ENCODE measurements at places on chromosomes 3 and 15.

DNA sequence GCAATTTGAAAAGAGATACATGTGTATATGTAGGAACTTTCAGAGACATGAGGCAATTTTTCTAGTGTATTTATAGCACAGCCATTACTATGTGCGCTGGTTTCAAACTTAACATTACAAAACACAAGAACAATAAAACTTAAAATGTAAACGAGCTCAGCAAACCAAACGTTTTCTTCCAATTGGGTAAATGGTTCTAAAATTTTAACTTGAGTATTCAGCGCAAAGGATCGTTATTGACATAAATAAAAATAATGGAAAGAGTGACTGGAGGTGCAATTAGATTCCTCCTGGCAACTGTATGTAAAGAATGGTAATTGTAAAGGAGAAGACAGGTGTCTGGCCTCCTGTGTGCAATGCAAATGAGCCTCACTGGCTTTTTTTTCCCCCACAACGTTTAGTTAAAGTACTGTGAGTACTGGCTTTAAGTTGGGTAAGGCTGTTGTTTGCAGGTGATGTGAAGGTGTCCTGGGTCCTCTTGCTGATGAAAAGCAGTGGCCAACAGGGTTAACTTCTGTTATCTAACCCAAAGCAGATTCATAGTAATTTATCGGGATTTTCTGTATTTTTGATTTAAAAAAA lies 14.1 kb upstream of the GADL1 start:
- no peak for DNase-seq

DNA sequence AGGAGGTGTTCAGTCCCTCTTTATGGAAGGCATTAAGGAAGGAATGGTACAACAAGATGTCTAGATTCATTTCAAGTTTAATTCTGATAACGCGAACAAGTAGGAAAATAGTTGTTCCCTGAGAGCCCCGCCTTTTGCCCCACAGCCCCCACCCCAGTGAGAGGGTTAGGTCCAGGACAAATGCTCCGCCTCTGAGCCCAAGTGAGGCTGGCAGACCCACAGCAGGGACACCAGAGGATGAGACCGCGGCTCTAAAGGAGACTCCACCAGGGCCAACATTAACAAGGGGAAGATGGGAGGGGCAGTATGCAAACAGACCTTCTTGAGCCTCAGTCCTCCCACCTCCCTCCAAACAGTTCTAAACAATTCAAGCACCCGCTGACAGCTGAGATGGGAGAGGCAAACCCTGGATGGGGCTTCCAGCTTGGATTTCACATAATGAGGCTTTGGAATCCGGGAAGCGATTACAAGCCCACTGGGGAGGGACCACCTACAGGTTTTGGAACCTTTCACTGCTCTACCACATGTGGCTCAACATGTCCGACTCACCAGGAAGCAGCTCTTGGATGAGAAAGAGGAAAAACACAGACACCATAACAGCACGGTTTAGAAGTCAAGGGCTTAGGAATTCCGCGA lies 42.9 kb upstream of the IREB2 start:
- DNase-seq: no peak

GRCh38 chr3:159944781-159945180 lies 43.9 kb upstream of the IL12A start:
- no peak for DNase-seq

DNA sequence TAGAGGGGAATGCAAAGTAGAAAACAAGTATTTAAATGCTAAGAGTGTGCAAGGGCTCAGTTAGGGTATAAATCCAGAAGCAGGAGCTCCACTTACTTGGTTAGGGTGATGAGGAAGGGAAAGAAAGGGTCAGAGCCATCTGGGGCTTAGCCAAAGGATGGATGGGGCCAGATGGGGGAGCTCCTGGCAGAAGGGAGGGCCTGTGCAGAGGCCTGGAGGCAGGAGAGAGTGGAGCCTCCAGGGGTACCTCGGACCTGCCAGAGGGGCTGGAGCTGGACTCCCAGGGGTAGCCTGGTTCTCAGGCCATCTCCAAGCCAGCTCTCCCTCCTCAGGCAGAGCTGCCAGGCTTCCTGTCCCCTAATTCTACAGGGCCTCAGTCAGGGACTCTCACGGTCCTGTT lies 506.3 kb downstream of the SHQ1 start:
- no peak for DNase-seq

GRCh38 chr3:52240886-52241370 lies 2.0 kb upstream of the TWF2 start:
- no peak for DNase-seq

GRCh38 chr3:85050821-85051220 lies 92.0 kb downstream of the CADM2 start:
- DNase-seq: no peak

DNA sequence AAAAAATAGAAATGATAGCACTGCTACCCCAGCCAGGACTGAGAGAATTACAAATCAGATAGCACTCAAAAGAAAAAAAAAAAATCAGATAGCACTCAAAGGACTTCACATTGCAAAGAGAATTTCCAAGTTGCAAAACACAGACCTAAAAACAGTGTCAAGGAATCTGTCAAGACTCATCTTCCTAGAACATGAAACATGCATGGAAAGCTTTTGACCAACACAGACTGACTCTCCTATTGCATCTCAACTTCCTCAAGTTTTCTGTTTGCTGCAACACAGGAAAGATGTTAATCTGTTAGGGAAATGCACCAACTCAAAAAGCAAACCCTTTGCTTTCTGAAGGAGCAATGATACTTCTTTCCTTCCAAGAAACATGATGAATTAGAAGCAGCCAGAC lies 42.3 kb downstream of the RAB27A start:
- DNase-seq: no peak

- no peak for DNase-seq
Observed at GRCh38 chr3:31180274-31180673, 285.8 kb upstream of the GADL1 start.

- DNase-seq: no peak
Observed at GRCh38 chr3:105436687-105437086, 70.0 kb downstream of the ALCAM start.
